ENCODE measurements at places on chromosomes 2 and 18. TPM values are rescaled to one million over a fixed set of nuclear protein-coding genes. Genes with fewer than 3 reads are reported as not detected.
A peak's percentile ranks its signal among the peaks of the same experiment; 100 is the strongest.

SLC9A4 gene
- not detected for total RNA-seq

DNA sequence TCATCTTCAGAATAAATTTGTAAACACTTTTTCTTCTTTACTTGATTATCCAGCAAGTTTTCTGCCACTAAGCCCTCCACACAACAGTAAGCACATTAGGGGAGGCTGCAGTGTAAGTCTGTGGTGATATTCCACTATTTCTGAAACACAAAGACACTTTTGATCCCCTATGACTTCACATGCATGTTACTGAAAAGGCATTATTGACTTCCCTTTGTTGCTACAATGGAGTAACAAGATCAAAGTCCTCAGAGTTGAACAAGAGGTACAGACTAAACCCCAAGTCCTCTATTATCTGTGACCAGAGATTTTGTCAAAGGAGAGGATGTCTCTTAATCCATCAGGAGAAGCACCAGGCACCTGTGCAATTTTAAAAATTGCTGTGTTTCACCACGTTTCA is 157.9 kb downstream of the CD226 start:
- DNase-seq = no peak

DNA sequence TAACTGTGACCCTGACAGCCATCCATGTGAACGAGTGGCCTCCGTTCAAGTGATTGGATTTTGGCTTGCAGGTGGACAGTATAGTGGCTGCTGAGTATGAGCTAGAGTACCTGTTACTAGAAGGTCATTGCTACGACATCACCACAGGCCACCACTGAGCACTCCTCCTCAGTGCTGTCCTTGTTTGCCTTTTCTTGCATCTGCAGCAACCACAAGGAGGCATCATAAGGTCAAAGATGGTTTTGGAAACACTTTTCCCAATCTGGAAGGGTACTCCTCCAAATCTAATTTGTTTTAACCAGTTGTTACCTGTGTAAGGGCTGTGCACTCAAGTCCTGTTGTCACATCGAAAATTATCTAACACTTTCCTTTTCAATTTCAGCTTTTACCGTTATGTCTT is 81.2 kb downstream of the UGGT1 start:
- DNase-seq = no peak

DNA sequence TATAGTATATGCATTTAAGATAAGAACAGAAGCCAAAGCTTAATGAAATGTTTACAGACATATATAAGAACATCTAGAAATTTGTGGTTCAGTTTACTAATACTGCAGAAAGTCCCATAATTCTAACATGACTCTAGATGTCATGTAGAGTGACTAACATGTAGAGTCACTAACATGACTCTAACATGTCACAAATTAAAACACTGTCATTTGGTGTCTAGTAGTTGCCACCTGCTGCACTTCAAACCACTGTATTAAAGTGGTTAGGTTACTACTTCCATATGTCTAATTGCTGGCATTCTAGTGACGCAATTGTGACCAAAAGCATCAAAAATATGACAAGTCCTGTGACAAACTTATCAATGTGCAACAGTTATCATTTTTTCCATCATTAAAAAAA is 100.2 kb upstream of the WDR75 start:
- DNase-seq = no peak

COLEC11 gene
- total RNA-seq = 0.28 TPM

IL1R2 gene
- total RNA-seq = 11.4 TPM

DNA sequence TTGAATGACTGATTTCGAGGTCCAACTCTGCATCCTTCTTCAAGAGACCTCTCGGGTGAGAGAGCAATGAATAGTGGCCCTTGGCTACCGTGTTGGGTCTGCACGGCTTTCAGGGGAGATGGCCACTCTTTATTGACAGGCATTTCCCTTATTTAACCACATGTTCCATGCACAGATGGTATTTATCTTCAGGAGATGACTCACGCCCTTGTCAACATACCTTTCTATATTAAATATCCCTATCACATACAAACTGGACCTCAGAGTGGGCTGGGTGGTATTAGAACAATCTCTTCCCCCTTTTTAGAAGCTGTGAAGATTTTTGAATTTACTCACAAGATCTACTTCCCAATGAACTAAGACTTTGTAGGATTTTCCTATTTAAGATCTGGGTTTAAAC is 109.6 kb upstream of the CDC42EP3 start:
- DNase-seq = no peak

GRCh38 chr2:161586517-161587167 is 37.6 kb upstream of the SLC4A10 start:
- DNase-seq = no peak

GRCh38 chr2:1600191-1601066 is 143.9 kb downstream of the PXDN start:
- DNase-seq = no peak

DNA sequence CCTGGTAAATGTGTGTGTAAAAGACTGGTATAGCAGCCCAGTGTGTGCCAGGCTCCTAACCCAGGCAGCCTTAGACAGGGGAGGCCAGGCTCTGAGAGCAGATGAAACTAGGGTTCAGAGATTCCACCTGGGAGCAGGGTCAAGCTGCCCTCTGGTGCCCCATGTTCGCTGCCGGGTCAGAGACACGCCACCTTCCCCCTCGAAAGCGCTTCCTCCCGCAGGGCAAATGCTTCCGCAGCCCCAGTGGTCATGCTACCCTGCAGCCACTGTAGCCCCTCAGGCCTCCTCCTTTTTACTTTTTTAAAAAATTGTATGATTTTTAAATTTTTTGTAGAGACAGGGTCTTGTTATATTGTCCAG is 10.6 kb upstream of the KLF11 start:
- no peak for DNase-seq

UGT1A9 gene
- total RNA-seq = not detected

DNA sequence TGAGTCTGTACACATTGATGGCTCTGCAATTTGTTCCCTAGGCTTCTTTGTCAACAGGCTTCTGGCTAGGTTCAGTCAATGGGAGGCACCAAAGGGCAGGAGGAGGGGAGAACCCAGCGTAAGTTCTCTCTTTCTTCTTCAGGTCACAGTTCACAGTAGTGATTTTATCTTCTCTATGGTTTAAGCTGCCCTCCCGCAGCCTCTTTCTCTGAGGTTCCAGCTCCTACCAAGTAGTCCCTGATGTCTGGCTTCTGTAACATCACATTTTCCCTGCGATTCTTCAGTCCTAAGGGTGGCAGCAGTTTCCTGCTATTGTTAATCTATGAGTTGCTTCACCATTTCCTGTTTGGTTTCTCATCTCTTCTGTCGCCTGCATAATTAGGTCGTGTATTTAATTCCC is 107.4 kb downstream of the CPO start:
- peak; percentile 6 for DNase-seq

- DNase-seq = no peak
Measured at GRCh38 chr2:11340717-11341116, 3.7 kb downstream of the ROCK2 start.

GRCh38 chr2:229740279-229740678 is 25.9 kb upstream of the DNER start:
- DNase-seq = no peak

DNA sequence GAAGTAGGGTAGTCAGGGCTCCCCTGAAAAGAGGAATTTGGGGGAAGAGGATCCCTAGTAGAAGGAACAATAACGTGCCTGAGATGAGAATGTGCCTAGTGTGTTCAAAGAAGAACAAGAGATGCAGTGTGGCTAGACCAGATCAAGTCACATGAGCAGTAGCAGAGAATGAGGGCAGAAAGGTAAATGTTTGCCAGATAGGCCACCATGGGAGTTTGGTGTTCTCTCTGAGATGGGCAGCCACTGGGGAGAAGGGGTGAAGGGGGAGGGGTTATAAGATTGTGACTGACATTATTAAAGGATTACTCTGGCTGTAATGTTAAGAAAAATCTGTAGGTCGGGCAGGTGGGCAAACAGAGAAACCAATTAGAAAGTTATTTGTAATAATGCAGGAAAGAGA is 166.0 kb downstream of the LCLAT1 start:
- DNase-seq = no peak

- DNase-seq = no peak
Measured at GRCh38 chr18:51108330-51108729, 78.3 kb downstream of the SMAD4 start.

- no peak for DNase-seq
Measured at GRCh38 chr18:80241919-80242777, 5.2 kb downstream of the PARD6G start.

All from activated T-cell treated with anti-CD3 and anti-CD28 coated beads, Interleukin-2, amount 50 U/mL, for 4 hours (primary cell).